ENCODE measurements at places on chromosomes 1 and 21. TPM values are rescaled to one million over a fixed set of nuclear protein-coding genes. Genes with fewer than 3 reads are reported as not detected.

- H3K4me3 ChIP-seq: no peak overlapping the region
- peaks cover 59% of the 10 kb centered on the region for H3K4me1 ChIP-seq
- DNase-seq: no peak
- peaks cover 47% of the 10 kb centered on the region for H3K36me3 ChIP-seq
- H3K27ac ChIP-seq: no peak overlapping the region
- H3K27me3 ChIP-seq: peaks cover 8% of the 10 kb centered on the region
These were observed 6.7 kb downstream of the CHI3L2 start for GRCh38 chr1:111234258-111234657.

DNA sequence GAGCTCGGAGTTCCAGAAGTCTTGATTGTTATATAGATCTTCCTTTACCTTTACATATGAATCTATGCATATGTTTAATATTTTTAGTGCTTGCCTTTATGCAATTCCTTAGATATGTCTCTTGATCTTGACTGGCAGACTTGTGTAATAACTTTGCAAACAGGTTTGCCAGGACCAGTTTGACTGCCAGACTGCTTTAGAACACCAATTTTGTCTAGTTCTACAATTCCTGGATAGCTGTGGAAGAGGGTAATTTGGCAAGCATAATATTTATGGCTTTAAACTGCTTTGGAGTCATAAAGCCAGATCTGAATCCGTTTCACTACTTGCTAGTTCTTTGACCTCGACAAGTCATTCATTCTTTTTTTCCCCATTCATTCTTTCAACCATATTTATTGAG lies 250.0 kb downstream of the FAF1 start:
- H3K27me3 ChIP-seq: no peaks in the 10 kb centered on the region
- no peak for DNase-seq
- H3K4me3 ChIP-seq: no peak overlapping the region
- no peaks in the 10 kb centered on the region for H3K36me3 ChIP-seq
- H3K27ac ChIP-seq: no peak overlapping the region
- peaks cover 27% of the 10 kb centered on the region for H3K4me1 ChIP-seq

HSD3B1 gene
- polyA plus RNA-seq: not detected

DNA sequence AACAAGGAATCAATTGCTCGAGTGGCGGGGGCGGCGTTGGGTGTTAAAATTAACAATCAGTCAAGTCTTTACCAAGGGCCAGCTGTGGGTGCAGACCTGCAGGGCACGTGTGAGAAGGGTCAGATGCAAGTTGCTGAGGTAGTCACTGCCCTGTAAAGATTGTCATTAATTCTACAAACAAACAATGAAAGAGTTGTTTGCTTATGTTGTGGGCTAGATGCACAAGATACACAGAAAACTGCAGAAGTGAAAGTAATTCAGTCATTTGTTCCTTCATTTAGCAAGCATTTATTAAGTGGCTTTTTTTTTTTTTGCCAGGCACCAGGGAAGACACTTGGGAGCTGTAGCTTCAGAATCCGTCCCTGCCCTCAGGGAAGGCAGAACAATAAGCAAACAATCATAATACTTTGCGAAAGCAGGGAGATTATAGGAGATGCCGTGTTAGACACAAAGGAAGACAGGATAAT lies 79.5 kb downstream of the NR5A2 start:
- no peak overlapping the region for H3K4me3 ChIP-seq
- peaks cover 3% of the 10 kb centered on the region for H3K27me3 ChIP-seq
- no peaks in the 10 kb centered on the region for H3K36me3 ChIP-seq
- H3K4me1 ChIP-seq: no peaks in the 10 kb centered on the region

DNA sequence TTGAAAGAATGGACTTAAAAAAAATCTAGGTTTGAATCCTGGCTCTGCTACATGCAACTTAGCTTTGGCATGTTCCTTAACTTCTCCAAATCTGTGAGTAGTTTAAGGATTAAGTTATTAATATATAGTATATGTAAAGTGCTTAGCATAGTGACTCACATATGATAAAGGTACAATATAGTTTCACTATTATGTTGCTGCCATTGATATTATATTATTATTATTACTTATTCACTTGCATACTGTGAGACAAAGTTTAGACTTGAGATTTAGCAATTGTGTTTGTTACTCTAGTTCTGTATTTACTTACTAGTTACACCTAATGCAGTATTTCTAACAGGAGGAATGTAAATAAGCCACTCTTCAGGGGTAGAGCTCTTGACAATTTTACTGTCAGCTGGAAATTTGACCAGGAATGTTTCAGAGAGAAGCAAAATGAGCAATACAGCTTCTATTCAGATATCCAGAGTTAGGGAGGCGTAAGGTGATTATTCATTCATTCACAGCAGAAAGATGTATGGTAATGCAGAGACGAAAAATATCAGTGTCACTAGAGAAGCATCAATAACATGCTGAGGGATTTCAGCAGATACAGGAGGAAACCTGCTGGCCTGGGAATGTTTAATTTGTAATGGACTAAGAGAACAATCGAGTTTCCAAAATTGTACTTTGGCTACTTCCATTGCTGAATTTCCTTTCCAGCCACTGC lies 25.5 kb downstream of the RGS7 start:
- no peaks in the 10 kb centered on the region for H3K4me1 ChIP-seq
- no peak overlapping the region for H3K4me3 ChIP-seq
- no peak for DNase-seq
- H3K27ac ChIP-seq: no peak overlapping the region
- H3K27me3 ChIP-seq: no peaks in the 10 kb centered on the region

DNA sequence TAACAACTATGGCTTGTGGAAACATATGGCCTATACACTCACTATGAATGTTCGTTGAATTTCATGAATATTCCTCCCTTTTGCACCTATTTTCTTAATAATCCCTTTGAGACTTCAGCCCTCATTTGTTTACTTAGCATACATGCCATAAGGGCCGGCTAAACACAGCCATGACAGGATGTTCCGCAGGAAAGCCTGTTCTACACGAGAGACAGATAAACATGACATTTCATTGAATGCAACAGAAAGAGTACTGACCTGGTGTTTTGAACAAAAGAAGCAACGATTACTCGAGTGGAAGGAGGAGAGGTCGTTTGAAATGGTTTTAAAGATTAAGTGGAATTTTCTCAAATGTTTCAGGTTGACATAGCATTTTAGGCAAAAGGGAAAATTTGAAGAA lies 459.5 kb upstream of the CXADR start:
- no peak overlapping the region for H3K27ac ChIP-seq
- no peaks in the 10 kb centered on the region for H3K4me1 ChIP-seq
- peaks cover 2% of the 10 kb centered on the region for H3K27me3 ChIP-seq
- peaks cover 7% of the 10 kb centered on the region for H3K36me3 ChIP-seq
- H3K4me3 ChIP-seq: no peak overlapping the region

GRCh38 chr1:150256554-150257341 lies 826 bp upstream of the CA14 start:
- H3K4me1 ChIP-seq: peaks cover 16% of the 10 kb centered on the region
- no peak for DNase-seq
- H3K36me3 ChIP-seq: no peaks in the 10 kb centered on the region
- no peak overlapping the region for H3K4me3 ChIP-seq

- peaks cover 2% of the 10 kb centered on the region for H3K27me3 ChIP-seq
- H3K4me3 ChIP-seq: no peak overlapping the region
- peaks cover 13% of the 10 kb centered on the region for H3K36me3 ChIP-seq
These were observed 34.0 kb downstream of the ELK4 start for GRCh38 chr1:205597691-205598314.

LCE1D gene
- not detected for polyA plus RNA-seq

DNA sequence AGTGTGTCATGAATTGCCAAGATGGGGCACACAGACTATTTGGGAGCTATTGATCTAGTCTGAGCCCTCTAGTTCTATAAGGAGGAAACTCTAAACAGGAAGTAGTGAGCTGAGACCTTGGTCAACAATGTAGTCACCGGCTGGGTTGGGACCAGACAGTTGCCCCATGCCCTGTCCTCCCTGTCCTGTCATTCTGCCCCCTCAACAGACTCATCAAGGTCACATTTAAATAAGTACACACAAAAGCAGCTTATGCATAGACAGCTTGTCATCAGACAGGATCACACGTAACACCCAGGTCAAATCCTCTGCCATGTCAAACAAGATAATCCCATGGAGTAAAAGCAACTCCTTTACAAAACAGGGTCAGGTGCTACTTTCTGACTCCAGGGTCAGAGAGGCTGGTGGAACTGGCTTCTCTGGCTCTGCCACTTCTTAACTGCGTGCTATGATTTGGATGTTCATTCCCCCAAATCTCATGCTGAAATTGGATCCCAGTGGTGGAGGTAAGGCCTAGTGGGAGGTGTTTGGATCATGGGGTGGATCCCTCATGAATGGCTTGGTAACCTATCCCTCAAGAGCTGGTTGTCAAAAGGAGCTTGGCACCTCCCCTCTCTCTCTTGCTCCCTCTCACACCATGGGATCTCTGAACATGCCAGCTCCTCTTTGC lies 128.9 kb downstream of the HIVEP3 start:
- peak overlapping the region; percentile 0 for H3K4me3 ChIP-seq
- peak overlapping the region; percentile 37 for H3K27ac ChIP-seq
- H3K27me3 ChIP-seq: no peaks in the 10 kb centered on the region
- H3K36me3 ChIP-seq: no peaks in the 10 kb centered on the region
- DNase-seq: no peak
- peaks cover 40% of the 10 kb centered on the region for H3K4me1 ChIP-seq

GRCh38 chr1:113293256-113293626 lies 97.1 kb upstream of the MAGI3 start:
- no peak overlapping the region for H3K27ac ChIP-seq
- DNase-seq: no peak

DNA sequence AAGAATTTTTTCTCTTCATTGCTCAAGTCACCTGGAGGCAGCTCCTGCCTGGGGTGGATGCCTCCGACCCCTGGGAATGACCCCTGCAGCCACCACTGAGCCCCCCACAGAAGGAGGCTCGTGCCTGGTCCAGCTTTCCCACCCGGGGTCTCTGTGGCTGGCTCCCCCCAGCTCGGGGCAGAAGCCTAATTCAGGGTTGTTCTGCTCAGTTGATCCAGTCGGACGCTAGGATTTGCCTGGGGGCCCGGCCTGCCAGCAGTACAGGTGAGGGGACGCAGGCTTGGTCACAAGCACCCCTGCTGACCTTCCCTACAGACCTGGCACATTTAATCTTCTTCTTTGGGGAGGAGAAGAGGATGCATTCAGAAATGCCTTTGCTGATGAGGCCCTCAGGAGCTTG lies 53.6 kb upstream of the POFUT2 start:
- peaks cover 4% of the 10 kb centered on the region for H3K27me3 ChIP-seq
- no peaks in the 10 kb centered on the region for H3K36me3 ChIP-seq
- no peak overlapping the region for H3K27ac ChIP-seq
- H3K4me1 ChIP-seq: no peaks in the 10 kb centered on the region

DNA sequence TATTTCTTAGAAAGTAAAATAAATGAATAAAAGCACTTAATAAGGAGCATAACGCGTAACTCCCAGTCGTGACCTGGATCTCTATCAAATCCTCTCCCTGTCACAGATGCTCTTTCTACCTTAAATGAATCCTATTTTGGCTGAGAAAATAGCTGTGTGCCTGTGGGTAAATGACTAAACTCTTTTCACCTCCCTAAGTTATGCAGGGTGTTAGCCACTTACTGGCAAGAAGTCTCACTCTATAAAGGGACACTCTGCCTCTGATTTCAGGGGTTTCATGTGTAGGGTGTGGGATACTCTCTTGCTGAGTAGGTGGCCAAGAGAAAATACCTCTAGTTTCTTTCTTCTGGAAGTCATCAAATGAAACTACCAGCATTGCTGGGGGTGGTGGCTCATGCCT lies 24.3 kb upstream of the PPP1R15B start:
- H3K27me3 ChIP-seq: peaks cover 1% of the 10 kb centered on the region
- H3K36me3 ChIP-seq: peaks cover 26% of the 10 kb centered on the region
- no peak for DNase-seq
- no peaks in the 10 kb centered on the region for H3K4me1 ChIP-seq

DNA sequence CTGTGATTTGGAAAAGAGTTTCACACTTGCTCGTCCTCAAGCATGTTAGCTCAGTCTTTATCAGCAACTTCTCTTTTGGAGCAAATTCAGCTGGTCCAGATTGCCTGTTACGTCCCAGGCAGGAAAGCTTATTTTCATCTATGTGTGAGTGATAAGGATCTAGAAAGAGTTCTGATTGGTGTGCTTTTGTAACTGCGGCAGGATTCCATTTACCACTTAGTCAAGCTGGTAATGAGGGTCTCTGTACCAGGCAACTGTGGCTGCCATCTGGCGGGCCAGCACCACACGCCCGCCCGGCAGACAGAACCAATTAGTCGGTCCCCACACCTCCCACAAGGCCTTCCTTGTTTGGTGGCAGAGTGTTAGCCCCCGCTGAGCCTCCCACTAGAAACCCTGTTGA lies 21.0 kb downstream of the C1orf87 start:
- DNase-seq: no peak
- H3K36me3 ChIP-seq: no peaks in the 10 kb centered on the region
- H3K27ac ChIP-seq: no peak overlapping the region
- H3K4me3 ChIP-seq: no peak overlapping the region
- H3K4me1 ChIP-seq: no peaks in the 10 kb centered on the region

DNA sequence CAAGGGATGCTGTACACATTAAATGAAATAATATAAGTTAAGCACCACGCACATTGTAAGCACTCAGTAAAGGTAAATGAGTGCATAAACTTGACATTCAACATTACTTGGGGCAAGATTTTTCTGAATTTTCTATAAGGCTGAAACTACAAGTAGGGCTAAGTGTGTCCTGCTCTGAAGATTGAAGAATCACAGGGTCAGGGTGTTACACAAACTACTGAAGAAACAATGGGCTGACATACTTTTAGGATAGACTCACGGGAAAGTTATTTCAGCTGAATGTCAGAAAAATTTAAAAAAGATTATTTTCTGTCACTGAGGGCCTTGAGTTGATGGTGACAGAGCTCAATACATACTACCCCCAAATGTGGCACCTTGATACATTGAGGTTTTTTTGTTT lies 644.2 kb upstream of the PLXNA2 start:
- peaks cover 2% of the 10 kb centered on the region for H3K27me3 ChIP-seq
- no peaks in the 10 kb centered on the region for H3K4me1 ChIP-seq
- H3K27ac ChIP-seq: no peak overlapping the region
- DNase-seq: no peak

- no peak for DNase-seq
- no peaks in the 10 kb centered on the region for H3K27me3 ChIP-seq
- H3K4me3 ChIP-seq: no peak overlapping the region
- H3K27ac ChIP-seq: no peak overlapping the region
These were observed 4.4 kb upstream of the TTC34 start for GRCh38 chr1:2805801-2806430.

CD53 gene
- polyA plus RNA-seq: 997 TPM

CYP4B1 gene
- polyA plus RNA-seq: not detected

GRCh38 chr1:25922971-25923552 lies 16.8 kb upstream of the STMN1 start:
- DNase-seq: peak; percentile 3
- no peak overlapping the region for H3K27ac ChIP-seq
- peak overlapping the region; percentile 77 for H3K4me3 ChIP-seq
- no peaks in the 10 kb centered on the region for H3K36me3 ChIP-seq

DNA sequence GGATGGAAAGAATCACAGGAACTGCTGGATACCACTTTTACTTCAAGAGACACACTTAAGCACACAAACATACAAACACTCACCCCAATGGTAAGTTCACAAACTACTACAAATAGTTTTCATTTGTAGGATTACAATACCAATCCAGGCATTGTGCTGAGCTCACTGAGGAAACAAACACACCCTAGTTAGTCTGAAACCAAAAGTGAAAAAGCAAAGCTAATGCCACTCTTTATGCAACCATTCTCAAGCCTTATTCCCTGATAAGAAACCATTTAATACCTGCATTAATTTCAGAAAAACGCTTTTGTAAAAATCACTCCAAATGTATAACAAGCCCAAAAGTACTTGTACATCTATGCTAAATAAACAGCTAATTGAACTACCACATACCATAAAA lies 38.3 kb downstream of the RNF115 start:
- H3K4me1 ChIP-seq: peaks cover 39% of the 10 kb centered on the region
- no peaks in the 10 kb centered on the region for H3K27me3 ChIP-seq

Data from immature natural killer cell (primary cell).